Inflammatory macrophage treated with lipopolysaccharide for 1 hour (primary cell): ENCODE measurements at places on chromosomes 16 and 17.

GRCh38 chr16:70345840-70346239, 863 bp upstream of the DDX19A start:
- no peak for DNase-seq

GRCh38 chr16:82991410-82991809, 364.6 kb downstream of the CDH13 start:
- DNase-seq = no peak

DNA sequence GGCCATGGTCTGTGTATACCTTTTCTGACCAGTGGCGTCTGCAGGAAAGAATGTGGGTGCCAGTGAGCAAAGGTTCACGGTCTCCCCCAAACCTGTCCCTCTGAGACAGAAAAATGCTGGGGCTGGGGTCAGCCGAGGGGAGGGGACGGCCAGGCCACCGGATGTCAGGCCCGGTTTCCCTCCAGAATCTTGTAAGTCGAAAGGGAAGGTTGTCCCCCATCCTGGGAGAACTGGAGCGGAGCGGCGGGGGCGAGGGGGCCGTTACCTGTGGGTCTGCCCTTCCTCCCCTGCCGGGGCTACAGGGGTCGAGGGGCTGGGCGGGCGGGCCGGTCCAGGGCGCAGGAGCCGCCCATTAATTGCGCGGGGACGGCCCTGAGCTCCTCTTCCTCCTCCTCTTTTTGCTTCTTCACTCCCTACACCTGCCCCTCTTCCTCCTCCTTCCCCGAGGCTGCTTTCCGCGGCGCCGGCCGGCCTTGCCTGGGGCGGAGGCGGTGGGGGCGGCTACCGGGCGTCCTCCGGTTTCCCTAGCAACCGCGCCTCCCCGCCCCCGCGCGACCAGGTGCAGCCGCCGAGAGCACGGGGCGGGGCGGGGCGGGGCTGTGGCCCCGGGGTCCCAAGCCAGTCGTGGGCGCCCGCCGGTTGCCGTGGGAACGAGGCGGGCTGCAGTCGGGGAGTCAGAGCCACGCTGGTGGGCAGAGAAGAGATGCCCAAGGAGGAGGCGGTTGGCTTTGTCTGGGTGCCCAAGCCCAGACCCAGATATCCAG, at the start of gene MARCHF10:
MARCHF10 (minus strand) TSS at position 503 of the 764 bp plus-strand sequence. CDS start 6,579 bp downstream, outside the sequence.
- DNase-seq = no peak

DNA sequence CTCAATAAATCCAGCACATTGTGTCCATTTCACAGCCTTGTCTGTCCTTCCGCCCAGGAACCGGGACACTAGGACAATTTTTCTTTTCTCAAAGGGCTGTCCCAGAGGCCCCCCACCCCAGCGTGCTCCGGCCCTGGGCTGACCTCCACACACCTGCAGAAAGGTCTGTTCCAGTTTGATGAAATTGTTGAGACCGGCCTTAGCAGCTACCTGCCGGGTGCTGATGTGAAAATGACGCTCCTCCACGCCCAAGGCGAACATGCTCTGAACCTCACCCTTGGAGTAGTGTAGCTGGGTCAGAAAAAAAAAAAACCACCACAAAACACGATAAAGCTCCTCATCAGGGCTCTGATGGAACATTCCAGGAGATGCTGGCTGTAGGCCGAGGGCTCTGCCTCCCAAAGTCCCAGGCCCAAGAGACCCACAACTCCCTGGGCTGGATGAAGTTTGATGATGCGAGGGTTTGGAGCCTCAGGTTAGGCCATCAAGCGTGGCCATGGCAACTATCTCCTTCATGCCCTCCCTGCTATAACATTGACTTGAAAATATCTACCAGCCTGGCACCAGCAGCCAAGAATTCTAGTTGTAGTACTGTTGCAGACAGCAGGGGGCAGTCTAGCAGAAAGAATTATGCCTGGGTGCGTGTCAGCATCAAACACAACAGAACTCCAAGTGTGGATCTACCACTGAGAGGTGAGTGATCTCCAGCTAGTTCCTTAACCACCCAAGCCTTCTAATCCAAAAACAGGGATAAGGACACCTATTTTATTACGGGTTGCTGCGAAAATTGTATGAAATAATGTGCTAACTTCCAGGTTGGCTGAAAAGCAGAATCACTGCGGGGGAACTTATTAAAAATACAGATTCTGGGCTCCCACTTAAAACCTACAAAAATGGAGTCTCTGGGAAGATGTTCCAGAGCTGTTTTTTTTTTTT, 62.1 kb downstream of the RMI2 start:
- DNase-seq = peak; percentile 88

DNA sequence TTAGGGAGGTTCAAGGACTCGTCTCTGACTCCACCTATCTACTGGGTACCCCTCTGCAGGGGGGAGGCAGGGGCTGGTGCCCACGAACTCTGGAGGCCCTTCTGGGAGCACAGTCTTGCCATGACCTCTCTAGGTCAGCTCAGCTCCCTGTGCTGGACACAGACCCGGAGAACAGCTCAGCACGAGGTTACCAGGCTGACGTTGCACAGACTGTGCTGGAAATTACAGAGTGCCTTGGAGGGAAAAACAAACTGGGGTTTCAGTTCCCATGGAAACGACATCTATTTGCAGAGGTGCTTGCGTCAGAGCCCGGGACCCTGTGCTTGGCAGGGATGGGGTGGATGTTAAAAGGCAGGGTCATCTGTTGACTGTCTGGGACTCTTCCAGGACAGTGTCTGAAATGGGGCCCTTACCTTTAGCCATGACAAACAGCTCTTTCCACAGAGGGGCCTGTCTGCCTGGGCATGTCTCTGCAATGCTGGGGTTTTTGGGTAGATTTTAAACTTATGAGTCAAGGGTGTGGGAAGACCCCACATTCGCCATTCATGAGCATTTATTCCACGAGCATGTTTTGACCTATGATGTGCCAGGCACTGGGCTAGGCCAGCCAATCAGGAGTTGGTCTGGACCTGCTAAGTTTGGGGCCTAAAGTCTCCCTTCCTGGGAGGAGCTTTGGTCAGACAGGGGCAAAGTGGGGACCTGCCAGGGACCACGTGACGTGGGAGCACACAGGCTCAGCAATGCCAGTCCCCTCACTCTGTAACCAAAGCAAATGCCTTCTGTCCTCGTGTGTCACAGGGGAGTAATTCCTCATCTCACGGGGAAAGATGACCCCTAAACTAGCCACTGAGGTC, 22.5 kb downstream of the CCR7 start:
- DNase-seq = peak; percentile 52

GRCh38 chr16:8063159-8063558, 527.2 kb downstream of the TMEM114 start:
- no peak for DNase-seq

DNA sequence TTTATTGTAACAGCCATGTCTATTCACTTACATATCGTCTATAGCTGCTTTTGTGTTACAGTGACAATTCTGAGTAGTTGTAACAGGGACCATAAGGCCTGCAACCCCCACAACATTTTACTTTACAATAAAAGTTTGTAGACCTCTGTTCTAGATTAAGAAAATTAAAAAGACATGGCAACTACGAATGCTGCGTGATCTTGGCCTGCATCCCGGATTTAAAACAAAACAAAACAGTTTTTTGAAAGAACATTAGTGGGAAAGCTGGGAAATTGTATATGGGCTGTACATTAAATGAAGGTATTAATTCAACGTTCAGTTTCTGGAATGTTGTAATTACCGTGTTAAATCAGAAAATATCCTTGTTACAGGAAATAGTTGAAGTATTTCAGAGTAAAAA, 64.1 kb downstream of the RMI2 start:
- DNase-seq = no peak

- no peak for DNase-seq
These were observed 46.8 kb downstream of the CYB561 start for GRCh38 chr17:63399316-63399715.

DNA sequence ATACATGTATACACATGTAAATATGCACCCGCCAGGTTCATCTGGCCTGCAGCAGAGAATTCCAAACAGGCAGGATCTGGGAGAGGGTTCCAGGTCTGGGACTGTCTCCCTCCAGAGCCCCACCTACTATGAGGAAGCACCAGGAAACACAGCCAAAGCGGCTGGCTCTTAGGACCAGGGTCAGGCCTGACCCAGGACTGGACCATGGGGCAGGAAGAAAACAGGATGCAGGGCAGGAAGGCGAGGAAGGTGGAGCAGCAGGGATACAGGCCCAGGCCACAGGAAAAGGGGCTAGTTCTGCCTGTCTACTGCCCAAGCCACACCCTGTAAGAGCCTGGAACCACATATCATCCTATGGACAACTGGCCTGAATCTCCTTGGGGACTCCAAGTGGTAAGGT, 2.2 kb downstream of the HID1 start:
- DNase-seq = no peak

- DNase-seq = no peak
These were observed 245.0 kb downstream of the CPPED1 start for GRCh38 chr16:12558641-12559040.

DNA sequence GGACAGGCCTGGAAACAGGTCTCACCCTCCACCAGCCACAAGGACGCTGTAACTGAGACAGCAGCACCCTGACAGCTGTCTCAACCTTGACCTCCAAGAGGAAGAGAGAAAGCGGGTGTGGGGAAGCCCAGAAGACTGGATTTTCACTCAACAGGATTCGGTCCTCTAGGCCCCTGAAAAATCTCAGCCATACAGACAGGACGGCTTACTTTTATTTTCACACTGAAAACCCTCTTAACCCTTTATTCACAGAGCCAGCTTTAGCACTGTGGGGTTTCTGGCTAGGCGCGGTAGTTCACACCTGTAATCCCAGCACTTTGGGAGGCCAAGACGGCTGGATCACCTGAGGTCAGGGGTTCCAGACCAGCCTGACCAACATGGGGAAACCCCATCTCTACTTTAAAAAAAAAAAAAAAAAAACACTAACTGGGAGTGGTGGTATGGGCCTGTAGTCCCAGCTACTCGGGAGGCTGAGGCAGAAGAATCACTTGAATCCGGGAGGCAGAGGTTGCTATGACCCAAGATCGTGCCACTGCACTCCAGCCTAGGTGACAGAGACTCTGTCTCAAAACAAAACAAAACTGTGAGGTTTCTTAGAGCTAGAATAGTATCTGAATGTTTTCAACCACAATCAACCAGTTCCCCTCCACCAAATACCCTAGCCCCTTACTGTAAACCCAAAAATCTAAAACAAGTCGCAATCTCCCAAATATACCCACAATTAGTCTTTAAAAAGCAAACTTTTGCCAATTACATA, 5.3 kb downstream of the ANKRD11 start:
- DNase-seq = peak; percentile 59

GRCh38 chr17:72714357-72714966, 378.0 kb downstream of the SLC39A11 start:
- DNase-seq = peak; percentile 9

DNA sequence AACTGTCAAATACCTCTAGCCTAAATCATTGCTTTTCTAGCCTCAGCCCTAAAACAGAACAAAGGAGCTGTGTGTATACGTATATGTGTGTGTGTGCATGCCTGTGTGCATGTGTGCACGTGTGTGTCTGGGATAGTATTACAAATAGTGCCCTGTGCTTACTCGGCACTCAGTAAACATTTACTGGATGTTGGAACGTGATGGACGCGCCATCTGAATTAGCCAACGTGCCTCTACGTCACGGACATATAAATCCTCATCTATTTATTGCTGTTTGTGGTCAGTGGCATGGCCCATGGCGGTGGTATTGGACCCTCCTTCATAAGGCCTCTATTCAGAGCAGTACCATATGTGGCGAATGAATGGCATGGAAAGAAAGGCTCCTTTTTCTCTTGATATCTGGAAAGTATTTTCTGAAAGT, 37.5 kb downstream of the WWP2 start:
- DNase-seq = no peak

- DNase-seq = no peak
These were observed 33.3 kb downstream of the STAT5A start for GRCh38 chr17:42321555-42321954.

GRCh38 chr17:36204724-36205500, 6.0 kb upstream of the CCL4L2 start:
- DNase-seq = no peak

- no peak for DNase-seq
These were observed 189.1 kb upstream of the ANKFN1 start for GRCh38 chr17:55964191-55964590.

DNA sequence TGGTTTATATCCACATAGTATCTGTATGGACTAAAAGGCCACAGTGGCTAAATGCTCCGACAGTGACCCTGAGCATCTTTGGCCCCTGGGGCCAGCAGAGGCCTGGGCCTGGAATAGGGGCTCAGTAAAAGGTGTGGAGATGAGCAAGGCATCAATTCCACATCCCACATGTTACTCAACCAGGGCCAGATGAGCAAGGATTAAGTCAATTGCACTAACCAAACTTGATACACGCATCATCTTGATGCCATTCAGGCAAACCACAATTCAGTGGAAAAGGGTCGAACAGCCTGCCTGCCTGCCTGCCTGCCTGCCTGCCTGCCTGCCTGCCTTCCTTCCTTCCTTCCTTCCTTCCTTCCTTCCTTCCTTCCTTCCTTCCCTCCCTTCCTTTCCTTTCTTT, 53.5 kb upstream of the DNAJA2 start:
- DNase-seq = no peak

GRCh38 chr17:9330611-9331271, 244.9 kb downstream of the STX8 start:
- no peak for DNase-seq

GRCh38 chr16:68487203-68487514, 38.9 kb upstream of the SMPD3 start:
- no peak for DNase-seq

DNA sequence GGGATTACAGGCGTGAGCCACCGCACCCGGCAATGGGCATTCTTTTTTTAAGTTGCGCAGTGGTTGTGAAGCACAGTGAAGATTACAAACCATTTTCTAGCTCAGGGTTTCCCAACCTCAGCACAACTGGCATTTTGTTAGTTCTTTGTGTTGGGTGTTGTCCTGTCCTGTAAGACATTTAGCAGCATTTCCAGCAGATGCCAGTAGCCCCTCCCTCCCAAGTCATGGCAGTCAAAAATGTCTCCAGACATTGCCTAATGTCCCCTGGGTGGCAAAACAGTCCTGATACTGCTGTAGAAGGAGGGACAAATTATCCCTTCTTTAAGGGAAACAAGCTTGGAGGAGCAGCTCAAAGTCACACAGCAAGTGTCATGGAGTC, 15.6 kb downstream of the PLK1 start:
- no peak for DNase-seq

GRCh38 chr17:65228287-65228686, 91.1 kb downstream of the RGS9 start:
- no peak for DNase-seq

- DNase-seq = peak; percentile 26
These were observed at the start of gene NECAB2 for GRCh38 chr16:83967838-83968305. Gene NECAB2, plus strand, starts transcription at chr16:83968244. Its CDS starts 405 bp downstream, at chr16:83968649.
